ENCODE measurements at places on chromosomes 2 and 18. TPM values are rescaled to one million over a fixed set of nuclear protein-coding genes. Genes with fewer than 3 reads are reported as not detected.
A peak's percentile ranks its signal among the peaks of the same experiment; 100 is the strongest.

DNA sequence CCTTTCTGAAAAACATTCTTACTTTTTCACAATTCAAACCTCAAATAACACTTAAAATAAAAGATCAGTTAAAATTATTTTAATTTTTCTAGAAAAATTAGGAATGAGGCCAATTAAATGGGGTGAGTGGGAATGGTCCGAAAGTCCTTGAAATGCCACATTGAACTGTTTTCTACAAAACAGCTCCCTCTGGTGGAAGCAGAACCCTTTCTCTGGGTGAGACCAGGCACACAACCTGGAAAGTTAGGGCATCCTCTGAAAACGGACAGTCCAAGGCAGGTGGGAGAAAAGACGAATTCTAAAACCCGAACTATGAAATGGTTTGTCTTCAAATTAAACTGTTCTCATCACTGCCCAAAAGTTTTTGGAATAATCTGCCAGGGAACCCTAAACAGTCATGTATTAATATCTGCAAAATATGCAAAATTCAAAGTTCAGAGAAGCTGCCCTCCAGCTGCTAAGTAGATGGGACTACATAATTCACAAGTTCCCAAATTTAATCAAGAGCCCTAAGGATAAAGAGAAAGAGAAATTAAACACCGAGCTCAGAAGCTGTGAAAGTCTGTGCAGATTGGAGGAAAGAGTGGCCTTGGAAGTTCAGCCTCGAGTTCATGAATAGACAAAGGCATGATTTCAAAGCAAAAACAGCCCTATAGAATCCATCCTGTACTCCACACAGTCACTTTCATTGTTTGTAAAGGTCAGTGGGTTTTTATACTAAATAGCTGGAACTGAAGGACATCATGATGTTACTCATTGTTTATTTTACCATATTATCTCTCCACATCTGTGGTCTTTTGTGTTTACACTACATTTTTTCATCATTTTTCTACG lies 108.3 kb downstream of the PIEZO2 start:
- no peak for DNase-seq

GRCh38 chr2:224252631-224253030 lies 149.3 kb downstream of the FAM124B start:
- no peak for DNase-seq

Gene KIF5C
- total RNA-seq: 10.8 TPM

GRCh38 chr2:240240017-240240734 lies 99.7 kb upstream of the OTOS start:
- DNase-seq: no peak

DNA sequence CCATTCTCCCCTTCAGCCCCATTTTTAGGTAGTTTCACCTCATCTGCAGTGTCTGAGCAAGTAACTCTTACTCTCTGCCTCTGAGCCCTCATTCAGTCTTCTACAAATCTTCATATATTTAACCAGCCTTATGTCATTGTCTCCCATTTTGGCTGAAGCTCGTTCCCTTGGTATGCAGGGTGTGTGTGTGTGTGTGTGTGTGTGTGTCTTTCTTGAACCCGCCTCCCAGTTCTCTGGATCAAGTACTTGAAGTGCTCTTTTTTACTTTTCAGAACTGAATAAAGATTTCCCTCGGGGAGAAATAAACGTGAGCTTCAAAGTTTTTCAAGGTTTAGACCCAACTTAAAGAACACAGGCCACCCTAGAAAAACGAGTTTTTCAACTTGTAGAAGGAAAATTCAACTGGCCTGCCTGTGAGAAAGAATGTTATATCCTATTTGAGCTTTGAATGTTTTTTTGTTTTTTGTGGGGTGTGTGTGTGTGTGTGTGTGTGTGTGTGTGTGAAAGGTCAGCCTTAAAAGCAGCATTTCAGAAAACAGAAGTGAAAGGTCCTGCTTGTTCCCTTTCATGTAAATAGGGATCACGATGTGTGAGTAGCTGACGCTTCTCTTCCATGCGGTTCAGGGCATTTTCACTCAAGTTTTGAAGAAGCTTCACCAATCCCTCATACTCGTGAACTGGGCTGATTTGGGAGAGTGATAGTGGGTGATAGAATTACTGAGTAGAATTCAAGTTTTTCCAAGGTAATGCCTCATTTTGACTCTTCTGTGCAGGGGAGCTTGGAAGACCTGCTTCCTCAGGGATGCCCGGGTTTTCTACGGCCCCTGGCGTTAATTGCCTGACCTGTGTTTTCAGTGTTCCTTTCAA lies 50.6 kb upstream of the EML6 start:
- peak; percentile 64 for DNase-seq

DNA sequence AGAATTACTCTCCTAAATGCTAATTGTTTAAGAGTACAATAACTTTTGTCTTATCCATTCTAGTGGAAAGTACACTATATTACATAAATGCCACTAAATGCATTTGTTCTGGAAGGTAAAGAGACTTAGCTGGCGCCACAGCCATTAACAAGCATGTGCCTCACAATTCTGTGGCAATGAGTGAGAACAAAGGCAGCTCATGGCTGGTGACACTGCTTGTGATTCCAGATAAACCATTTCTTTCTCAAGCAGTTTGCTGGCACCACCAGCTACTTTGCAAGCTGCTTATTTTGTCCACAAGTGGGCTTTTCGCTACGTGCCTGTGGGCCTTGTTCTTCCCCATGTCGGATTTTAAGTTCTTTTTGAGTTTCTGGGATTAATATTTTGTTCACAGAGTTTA lies 147.6 kb upstream of the SMAD7 start:
- no peak for DNase-seq

All from urinary bladder (tissue), 4 donors.